Activated T-helper 1 cell treated with anti-CD3 and anti-CD28 coated beads, Interleukin-2, amount 50 U/mL, for 16 hours (primary cell): ENCODE measurements at places on chromosomes 7 and 10.

DNA sequence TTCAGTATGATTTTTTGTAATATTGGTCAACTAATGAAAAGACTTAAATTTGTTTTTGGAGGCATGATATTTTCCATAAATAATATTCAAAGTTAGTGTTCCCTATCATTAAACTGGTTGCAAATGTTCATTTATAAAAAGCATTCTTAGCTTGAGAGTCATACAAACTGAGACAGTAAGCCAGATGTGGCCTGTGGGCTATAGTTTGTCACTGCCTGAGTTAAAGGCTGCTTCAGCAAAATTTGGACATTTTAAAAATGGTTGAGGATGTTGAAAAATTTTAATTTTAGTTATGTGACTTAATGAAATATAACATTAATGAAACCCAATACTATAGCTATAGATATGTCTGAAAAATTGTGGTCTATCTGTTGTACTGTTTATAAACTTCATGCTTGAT lies 180.2 kb upstream of the CACNA2D1 start:
- no peak for DNase-seq

- no peak for DNase-seq
Measured at GRCh38 chr10:15253951-15254807, 85.7 kb upstream of the NMT2 start.

DNA sequence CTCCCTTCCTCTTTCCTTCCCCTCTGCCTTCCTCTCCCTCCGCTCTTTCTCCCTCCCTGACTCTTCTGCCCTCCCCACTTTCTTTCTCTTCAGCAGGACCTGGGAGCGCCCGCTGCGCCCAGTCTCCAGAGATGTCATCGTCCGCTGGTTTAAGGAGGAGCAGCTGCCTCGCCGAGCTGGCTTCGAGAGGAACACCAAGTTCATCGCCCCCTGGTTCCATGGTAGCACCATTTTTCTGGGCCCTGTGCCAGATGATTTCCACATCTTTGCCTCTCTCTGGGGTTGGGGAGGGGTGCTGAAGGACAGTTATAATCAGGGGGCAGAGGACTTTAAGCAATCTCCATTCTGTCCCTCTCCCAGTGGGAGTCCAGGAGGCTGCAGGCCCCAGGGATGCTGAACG lies 71.6 kb downstream of the SH2D4B start:
- no peak for DNase-seq

- DNase-seq: no peak
Measured at GRCh38 chr7:7151285-7151684, 31.1 kb upstream of the C1GALT1 start.

DNA sequence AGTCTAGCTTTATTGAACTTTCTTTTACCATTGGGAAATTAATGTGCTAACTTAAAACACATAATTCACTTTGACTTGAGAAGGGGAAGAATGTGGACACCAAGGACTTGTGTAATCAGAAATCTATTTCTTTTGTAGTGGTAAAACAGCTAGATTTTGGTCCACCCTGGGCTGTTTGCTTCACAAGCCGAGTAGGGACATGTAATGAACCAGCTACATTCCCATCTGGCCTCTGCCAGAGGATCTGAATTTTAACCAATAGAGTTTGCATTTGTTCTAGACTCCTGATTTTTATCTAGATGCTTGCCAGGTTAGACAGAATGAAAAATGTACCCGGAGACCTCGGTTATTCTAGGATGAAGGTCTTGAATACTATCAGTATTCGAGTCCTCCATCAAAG lies 1.9 kb downstream of the CACNB2 start:
- DNase-seq: no peak

- DNase-seq: no peak
Measured at GRCh38 chr7:137716061-137716460, 130.7 kb downstream of the DGKI start.

DNA sequence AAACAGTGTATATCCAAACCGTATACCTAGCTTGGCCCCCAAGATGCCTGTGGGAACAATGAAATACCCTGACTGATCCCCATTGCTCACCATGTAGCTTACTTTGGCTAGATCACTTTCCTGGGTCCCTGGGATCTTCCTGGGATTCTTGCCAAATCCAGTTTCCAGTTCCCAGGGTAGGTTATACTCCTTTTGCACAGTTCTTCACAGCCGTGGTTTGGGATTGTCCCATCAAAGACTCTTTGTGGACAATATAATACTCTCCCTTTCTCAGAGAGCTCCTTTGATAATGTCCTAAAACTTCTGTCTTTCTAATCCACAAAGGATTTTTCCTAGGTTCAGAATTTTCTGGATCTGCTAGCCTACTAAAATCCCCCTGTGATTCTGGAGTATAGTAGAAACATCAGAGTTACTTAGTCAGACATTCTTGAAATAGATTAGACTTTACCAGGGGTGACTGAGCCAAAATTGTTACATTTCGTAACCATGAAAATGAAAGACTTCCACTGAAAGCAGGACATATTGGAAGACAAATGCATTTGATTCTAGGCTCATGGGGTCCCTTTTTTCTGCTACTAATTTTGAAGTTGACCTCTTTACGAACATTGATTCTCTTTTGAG lies 388.3 kb upstream of the ETV1 start:
- no peak for DNase-seq
